ENCODE measurements at places on chromosomes 7 and 10.
A peak's percentile ranks its signal among the peaks of the same experiment; 100 is the strongest.

DNA sequence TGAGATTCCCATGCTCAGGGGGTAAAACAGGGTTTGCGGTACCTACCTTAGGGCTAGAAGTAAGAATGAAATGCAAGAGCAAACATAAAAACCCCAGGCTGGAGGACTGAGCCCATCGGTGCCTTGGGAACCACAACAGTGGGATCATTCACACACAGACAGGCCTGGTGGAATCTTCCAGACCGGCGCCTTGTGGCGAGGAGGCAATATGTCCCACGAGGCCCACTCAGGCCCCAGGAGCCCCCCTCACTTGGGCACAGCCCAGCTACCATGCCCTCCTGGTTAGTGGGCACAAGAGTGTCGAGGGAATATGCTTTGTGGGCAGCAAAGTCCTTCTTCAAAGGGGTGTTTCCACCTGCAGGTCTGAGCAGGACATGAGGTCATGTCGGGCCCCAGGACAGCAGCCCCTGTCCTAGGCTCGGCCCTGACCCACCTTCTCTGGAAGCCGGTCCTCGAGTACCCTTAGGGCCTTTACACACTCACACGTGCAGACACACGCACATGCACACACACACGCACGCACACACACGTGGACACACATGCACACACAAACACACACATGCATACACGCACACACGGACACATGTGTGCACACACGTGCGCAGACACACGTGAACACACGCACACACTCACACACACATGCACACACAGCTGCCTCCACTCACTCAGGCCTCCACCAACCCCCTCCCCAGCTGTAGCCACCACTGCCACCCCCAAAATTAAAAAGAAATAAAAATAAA lies 51.5 kb upstream of the MYL10 start:
- DNase-seq, result no peak

DNA sequence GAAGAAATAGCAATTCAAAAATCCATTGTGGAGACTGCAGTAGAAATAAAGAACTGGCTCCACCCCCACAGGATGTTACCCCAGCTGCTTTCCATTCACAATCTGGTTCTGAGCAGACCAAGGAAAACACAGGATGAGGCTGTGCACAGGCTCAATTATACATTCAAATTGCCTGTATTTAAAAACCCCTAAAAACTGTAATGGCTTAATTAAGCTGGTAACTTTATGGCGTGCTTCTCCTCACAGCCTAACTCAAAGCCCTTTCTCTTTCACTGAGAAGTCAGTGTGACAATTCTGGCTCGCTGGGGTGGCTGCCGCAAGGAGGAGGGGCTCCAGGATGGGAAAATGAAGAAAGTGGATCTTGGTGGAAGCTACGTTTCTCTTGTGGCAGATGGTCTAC lies 1191.1 kb downstream of the SORCS1 start:
- DNase-seq, result no peak

- DNase-seq, result no peak
Observed at GRCh38 chr10:132429281-132430230, 32.6 kb downstream of the PWWP2B start.

- DNase-seq, result no peak
Observed at GRCh38 chr10:113187063-113187777, 237.2 kb downstream of the TCF7L2 start.

DNA sequence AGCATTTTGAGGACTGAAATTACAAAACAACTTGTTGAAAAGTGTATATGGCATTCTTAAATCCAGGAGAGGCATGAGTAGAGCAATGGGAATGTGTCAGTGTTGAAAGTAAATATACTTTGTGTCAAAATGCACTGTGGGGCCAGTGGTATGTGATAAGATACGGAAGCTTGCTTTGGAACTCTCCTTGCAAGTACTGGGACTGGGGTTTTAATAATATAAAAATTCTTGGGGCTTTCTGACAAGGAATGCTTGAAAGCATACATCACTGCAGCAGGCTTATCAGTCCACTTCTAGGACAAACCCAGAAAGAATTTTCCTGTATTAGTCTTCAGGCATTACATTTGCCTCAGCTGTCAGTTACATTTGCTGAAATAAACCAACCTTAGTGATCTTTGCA lies 472.8 kb upstream of the FZD8 start:
- no peak for DNase-seq

DNA sequence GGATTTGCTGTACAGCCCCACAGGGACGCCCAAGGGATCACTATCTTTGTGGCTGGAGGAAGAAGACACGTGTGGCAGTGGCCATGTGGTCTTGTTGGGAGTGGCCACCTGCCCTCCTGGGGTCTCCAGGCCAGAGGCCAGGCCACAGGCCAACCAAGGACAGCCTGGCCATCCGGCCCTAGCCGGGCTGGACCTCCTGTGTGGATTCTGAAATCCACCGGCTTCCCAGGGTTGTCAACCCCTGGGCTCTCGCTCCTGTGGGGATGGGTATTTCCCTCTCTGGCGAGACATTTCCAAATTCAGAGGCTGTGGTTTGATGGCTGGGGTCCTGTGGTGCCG lies 31.5 kb upstream of the CFAP46 start:
- no peak for DNase-seq

DNA sequence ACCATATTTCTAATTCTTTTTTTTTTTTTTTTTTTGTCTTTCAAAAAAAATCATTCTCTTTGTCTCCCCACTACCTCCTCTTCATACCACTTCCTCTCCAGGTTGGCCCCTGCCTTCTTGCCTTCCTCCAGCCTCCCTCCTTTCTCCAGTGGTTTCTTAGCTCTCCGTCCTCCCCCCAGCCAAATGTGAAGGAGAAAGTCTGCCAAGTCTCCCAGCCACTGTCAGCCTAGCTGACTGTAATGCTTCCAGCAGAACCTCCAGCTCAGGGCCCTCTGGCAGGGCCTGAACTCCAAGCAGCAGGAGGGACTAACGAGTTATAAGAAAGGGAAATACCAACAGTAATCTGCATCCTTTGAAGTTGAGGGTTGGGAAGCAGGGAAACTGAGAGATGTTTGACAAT lies 35.5 kb upstream of the BICC1 start:
- no peak for DNase-seq

DNA sequence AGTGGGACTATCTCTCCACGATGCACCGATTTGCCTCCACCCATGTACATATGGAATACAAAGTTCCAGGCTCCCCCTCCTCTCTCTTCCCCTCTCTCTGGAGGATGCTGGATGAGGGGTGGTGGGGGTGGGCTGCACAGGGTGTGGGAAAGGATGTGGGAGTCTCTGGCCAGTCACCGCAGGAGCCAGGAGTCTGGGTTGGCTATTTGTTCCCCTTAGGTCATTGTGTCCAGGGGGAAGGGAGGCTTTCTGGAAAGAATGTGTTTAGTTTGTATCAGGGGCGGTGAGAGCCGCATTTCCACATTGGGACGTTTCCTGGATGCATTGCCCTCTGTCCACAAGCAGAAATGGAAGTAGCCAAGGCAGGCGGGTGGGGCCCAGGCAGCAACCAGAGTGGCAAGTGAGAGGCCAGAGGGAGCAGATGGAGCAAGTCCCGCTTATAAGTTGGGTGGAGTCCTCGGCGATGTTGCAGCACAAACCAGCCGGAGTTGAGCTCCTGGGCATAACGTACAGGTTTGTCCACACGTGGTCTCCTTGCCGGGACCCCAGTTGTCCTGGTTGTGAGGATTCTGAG lies 63.3 kb downstream of the ZNF777 start:
- DNase-seq, result no peak

DNA sequence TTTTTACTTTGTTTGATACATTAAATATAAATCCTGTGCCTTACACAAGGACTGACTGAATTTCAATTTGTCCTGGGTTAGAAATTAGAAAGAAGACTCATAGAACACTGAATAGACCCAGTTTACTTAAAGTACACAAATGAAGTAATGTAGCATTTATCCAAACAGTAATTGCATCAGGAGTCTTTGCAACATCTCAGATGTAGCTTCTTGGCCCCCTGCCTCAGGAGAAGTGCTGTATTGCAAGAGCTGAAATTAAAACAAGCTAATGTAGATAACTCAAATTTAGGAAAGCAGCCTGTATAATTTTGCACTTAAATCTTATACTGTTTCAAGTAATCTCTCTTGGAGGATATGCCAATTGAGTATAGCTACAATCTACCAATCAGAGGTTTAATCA lies 54.3 kb upstream of the KCND2 start:
- DNase-seq, result no peak

GRCh38 chr7:131899271-131900030 lies 343.0 kb upstream of the PODXL start:
- DNase-seq, result peak; percentile 3

GRCh38 chr10:85524001-85524666 lies 842.5 kb downstream of the GRID1 start:
- no peak for DNase-seq
